ENCODE measurements at places on chromosomes 2 and 18.

- DNase-seq, result no peak
These were observed 8.2 kb downstream of the WDFY1 start for GRCh38 chr2:223936862-223937326.

DNA sequence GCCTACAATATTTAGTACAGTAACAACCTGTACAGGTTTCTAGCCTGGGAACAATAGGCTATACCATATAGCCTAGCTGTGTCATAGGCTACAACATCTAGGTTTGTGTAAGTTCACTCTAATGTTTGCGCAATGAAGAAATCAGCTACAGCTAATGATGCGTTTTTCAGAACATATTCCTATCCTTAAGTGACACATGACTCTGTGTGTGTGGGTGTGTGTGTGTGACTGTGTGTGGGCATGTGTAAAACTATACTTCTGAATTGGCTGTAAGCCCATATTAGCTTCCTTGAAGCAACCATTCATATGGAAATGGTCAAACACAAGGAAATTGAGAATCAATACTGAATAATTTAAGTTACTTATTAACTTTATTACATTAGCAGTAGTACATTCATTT lies 120.8 kb upstream of the SULT1C3 start:
- DNase-seq, result no peak

GRCh38 chr18:36811430-36811829 lies 17.4 kb downstream of the TPGS2 start:
- no peak for DNase-seq

GRCh38 chr2:181198183-181198864 lies 217.9 kb downstream of the UBE2E3 start:
- no peak for DNase-seq

DNA sequence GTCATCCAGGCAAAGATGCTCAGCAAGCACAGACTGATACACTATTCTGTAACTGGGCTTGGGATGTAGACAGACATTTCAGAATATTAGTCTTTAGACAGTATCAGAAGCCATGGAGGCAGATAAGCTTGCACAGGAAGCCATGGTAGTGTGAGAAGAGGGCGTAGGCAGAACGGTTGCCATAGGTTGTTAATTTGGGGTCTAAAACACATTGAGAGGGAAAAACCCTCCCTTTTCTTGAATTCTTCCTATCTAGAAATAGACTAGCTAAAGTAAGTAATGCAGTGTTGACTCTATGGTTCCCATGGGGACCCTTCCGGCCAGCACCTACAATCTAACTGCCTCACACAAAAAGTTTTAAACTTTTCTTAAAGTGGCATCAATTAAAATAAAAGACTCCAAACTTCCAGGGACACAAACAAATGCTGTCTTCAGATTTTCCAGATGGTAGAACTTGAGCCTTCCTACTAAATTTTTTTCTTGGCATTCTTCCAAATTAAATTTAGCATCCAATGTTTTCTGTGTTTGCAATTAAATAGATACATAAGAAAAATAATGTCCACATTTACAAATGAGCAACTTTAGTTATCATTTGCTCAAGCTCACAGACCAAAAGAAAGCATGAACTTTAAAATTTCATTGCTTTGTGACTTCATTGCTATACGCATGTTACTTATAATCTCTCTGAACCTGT lies 1.9 kb downstream of the PRKRA start:
- DNase-seq, result no peak

DNA sequence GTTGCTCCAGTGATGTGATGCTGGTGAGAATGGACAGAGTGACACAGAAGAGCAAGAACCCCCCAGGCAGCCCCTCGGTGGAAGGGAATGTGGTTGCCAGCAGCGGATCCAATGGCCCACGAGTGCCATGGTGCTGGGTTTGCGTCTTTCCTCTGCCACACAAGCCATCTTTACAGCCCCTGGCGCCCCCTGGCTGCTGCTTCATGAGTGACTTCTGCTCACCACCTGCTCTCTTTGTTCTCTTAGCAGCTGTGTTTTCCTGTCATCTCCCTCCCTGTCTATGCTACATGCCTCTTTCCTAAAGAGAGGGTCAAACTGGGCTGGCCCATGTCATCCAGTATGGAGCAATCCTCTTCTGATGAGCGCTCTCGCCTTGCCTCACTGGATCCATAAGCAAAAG lies 300.0 kb upstream of the SMIM21 start:
- no peak for DNase-seq

- DNase-seq, result no peak
These were observed 25.7 kb upstream of the NCL start for GRCh38 chr2:231489990-231490389.

- DNase-seq, result no peak
These were observed 56.5 kb upstream of the CREB1 start for GRCh38 chr2:207473049-207473930.

GRCh38 chr18:74457725-74458421 lies 765 bp upstream of the DIPK1C start:
- DNase-seq, result no peak

DNA sequence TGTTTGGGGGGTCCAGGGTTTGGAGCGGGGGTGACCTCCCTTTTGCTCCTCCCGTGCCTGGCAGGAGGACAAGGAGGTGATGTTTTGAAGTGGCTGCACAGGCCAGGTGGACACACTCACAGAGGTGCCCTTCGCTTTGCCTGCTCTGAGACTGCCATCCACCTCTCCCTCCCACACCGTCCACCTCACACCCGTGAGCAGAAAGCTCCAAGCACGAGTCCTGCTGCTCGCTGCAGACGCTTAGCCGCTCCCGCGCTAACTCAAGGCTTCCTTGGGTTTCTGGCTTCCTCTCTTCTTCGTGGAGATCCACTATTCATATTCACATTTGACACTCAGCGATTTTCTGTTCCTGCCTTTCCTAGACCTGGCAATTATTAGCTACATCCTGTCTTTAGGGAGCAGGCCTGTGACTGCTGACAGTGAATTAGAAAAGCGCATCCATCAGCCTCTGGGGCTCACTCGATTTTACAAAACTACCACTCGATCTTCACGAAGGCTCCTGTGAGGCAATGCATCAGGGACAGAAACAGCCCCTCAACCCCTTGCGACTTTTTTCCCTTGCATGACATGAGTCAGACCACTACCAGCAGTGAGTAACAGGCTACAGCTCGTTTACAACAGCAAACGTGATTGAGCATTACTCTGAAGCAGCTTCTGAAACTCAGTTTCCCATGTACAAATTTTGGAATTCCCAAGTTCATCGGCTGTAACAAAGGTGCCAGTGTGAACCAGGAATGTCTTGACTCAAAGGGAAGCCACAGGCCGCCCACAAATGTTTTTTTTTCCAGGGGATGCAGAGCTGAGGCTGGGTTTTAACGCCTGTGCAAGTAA lies 238.7 kb upstream of the SOX11 start:
- DNase-seq, result no peak

GRCh38 chr2:46045888-46046287 lies 251.3 kb upstream of the EPAS1 start:
- no peak for DNase-seq

GRCh38 chr2:62099523-62100175 lies 96.3 kb upstream of the B3GNT2 start:
- no peak for DNase-seq

GRCh38 chr2:665340-666073 lies 11.7 kb downstream of the TMEM18 start:
- DNase-seq, result no peak

DNA sequence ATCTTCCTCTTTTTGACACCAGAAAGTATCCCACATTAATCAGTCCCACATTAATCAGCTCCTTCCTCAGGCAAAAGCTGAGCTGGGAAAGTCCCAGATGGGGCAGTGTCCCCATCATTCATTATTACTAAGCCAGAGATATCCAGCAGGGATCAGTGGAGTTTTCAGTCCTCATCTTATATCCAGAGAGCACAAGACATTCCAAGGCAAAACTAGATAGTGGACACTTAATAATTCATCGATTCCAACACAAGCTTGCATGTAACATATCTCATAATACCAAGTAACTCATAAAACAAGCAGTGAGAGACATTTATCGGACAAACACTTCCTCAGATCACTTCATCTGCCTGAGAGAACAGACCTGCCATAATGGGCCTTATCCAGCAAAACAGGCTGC lies 53.1 kb downstream of the MCFD2 start:
- DNase-seq, result no peak

- no peak for DNase-seq
These were observed 37.7 kb downstream of the ZNF407 start for GRCh38 chr18:74635224-74635975.

- no peak for DNase-seq
These were observed 56.8 kb upstream of the MGAT4A start for GRCh38 chr2:98787700-98788099.

DNA sequence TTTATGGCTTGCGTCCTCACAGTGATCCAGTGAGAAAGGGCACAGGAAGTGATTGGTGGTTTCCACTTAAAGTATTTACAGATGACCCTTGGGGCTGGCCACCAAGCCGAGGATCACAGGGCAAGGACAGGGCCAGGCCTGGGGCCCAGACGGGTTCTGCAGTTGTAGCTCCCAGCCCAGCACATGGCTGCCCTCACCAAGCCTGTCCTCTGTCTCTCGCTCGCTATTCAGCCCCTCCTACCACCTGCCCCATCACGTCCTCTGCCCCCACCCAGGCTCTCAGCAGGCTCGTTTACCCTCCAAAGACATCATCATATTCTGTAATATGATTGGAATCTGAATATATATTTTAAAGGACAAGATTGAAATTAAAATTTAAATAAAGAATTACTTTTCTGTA lies 246.0 kb downstream of the KLHL29 start:
- no peak for DNase-seq

GRCh38 chr2:235024191-235024860 lies 72.5 kb downstream of the SH3BP4 start:
- no peak for DNase-seq
